ENCODE measurements at places on chromosomes 2 and 18.

DNA sequence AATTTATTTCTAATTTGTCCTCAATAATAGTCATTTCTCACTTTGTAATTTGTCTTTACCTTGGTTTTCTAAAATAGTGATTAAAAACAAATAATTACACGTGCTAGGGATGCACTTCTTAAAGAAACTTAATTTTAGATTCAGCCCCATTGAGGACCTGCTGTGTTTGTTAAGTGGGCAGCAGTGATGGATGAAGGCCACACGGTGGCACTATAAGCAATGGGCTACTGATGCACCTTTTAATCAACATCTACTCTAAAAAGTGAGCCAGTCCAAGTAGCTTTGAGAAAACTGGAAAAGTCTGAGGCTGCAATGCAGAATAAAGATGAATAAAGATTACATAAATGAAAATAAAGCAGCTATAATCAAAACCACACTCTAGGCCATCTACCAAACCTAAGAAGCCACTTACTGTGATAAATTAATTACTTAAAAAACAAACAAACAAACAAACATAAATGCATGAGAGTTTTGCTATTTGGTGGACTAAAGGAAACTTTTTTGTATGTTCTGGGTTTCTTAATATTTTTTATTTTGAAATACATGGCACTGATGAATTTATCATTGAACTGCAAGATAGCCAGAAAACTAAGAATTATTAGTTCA, 89.3 kb downstream of the PDE11A start:
- DNase-seq = peak; percentile 16

DNA sequence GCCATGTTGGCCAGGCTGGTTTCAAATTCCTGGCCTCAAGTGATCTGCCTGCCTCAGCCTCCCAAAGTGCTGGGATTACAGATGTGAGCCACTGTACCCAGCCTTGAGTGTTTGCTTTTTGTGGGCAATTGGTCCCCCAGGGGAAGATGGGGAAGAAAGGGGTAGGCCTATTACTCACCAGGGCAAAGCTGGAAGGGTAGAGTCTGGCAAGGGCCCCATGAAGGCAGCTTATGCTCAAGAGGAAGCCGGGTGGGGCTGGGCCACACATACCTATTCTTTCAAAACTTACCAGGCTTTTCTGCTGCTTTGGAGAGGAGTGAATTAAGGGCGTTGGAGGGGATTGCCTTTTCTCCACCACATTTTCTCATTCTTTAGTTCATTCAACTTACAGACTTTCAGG, 24.5 kb upstream of the CD28 start:
- DNase-seq = no peak

GRCh38 chr2:78676921-78677696, 348.4 kb upstream of the REG3G start:
- no peak for DNase-seq

- DNase-seq = no peak
Measured at GRCh38 chr2:128452536-128453530, 134.2 kb upstream of the HS6ST1 start.
